NCI-H1694 treated with DMSO at 0.1 percent for 48 hours (cell line): ENCODE measurements at places on chromosomes 6 and 20.

DNA sequence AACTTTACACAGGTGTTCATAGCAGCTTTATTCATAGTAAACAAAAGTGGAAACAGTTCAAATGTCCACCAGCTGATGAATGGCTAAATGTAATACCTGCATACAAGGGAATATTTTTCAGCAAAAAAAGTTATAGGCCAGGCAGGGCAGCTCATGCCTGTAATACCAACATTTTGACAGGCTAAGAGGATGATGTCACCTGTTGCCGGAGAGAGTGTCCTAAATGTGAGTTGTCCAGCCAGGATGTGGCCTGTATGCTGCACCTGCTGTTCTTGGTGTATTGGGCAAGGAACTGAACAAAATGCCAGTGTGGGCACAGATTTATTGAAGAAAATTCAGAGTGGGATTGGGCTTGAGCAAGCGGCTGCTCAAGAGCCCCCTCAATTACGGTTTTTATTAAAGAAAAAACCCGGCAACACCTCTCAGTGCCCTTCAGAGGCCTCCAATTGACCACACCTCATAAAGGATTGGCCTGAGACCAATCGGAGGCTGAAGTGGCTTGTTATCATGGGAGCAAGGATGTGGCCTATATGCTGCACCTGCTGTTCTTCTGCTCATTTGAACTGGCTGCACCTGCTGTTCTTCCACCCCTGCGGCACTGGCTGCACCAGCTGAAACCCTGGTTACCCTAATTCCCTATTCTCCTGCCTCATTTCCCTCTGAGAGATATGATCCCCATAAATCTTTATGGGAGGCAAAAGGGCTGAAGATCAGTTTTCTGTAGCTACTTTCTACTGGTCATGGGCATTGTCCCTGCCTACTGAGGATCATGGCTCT, 164.3 kb upstream of the PROKR2 start:
- DNase-seq: no peak

DNA sequence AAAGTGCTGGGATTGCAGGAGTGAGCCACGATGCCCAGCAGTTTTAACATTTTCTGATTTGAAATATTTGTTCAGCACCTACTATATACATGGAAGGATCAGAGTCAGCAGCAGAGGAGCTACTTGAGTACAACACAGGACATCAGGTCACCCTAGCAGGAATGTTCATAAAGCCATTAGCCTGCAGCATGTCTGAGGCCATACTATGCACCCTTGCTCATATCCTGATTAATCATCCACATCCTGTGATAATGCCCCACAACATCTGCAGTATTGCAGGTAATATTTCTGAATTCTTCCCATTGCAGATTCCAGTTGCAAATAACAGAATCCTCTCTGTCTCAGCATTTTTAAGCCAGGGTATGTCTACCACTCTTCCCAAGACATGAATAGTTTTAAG, 171.0 kb upstream of the PRND start:
- no peak for DNase-seq

DNA sequence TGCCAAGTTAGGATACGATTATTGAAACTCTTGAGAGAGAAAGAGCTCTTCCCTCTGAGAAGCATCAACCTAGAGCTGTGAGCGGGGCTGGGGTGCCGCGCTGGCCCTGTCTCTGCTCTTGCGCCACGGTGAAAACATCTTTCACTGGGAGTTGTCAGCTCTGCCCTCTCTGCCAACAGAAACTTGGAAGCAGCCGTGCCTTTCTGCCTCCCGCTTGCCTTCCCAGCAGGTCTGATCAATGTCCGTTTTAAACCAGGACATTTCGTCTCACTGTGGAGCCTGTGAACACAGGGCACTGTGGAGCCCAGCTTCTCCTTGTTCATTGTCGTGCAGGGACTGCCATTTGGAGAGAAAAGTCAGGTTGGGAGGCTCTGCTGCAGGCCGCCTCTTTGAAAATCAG, 249.2 kb upstream of the PMEPA1 start:
- DNase-seq: no peak

DNA sequence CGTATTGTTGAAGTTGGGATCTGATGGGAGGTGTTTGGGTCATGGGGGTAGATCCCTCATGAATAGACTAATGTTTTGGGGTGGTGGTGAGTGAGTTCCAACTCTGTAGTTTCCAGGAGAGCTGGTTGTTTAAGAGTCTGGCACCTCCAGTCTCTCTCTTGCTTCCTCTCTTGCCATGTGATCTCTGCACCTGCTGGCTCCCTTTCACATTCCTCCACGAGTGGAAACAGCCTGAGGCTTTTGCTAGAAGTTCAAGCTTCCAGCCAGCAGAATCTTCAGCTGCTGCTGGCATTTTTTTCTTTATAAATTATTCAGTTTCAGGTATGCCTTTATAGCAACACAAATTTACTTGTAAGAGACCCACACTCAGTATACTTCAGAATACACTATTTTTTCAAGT, 1021.6 kb downstream of the EYS start:
- DNase-seq: no peak

GRCh38 chr6:36492621-36493020, 49.8 kb downstream of the KCTD20 start:
- no peak for DNase-seq

DNA sequence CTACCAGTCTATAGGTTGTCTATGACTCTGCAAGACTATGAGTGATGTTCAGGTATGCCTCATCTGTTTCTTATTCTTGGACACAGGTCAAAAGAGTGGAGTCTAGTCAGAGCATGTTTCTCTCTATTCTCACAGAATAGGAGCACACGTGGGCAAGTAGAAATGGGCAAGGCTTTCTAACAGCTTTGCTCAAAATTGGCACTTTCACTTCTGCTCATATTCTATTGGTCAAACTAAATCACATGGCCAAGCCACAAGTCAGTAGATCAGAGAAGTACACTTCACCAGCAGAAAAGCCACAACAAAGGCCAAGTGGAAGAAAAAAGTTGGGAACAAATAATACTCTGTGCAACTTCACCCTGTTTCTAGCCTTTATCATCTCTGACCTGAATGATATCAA, 354.5 kb upstream of the SYNCRIP start:
- no peak for DNase-seq

- DNase-seq: no peak
Measured at GRCh38 chr6:17957498-17957897, 29.9 kb downstream of the KIF13A start.

DNA sequence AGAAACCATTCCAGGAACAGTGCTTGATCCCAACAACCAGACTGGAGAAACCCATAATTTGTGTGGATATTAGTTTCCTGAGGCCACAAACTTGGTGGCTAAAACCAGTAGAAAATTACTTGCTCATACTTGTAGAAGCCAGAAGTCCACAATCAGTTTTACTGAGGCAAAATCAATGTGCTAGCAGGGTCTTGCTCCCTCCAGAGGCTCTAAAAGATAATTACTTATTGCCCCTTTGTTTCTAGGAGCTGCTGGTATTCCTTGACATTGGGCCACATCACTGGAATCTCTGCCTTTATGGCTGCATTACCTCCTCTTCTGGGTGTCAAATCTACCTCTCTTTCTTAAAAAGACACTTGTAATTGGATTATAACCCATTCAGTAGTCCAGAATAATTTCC, 142.2 kb upstream of the SAMD5 start:
- DNase-seq: no peak

- DNase-seq: no peak
Measured at GRCh38 chr6:11462742-11463397, 74.7 kb upstream of the TMEM170B start.

DNA sequence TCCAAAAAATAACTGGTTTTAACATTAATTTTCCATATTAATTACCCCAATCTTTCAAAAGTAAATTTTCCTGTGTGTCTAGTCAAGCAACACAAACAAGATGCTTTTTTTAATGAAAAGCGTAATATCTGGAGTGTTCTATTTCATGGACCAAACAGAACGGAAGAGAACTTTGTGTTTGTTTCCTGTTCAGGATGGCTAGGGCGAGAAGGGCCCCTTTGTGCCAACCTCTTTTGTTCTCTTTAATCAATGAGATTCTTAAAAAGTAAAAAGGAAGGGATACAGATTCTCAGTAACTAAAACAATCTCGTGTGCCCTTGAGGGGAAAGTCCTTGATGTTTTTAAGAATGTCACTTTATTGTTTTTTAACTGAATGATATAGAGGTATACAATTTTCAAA, 55.7 kb downstream of the GNAS start:
- no peak for DNase-seq

- DNase-seq: no peak
Measured at GRCh38 chr6:12903246-12903645, 186.7 kb downstream of the PHACTR1 start.

DNA sequence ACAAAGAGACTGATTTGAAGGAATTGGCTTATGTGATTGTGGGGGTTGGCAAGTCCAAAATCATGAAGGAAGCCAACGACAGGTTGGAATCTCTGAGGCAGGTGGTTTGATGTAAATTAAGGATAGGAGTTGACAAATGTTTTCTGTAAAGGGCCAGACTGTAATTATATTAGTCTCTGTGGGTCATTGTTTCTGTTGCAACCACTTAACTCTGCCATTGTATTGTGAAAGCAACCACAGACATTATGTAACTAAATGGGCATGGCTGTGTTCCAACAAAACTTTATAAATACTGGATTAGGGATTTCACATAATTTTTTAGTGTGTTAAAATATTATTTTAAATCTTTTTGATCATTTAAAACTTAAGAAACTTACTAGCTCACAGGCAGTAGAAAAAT, 199.2 kb upstream of the MYLIP start:
- DNase-seq: no peak

- DNase-seq: no peak
Measured at GRCh38 chr6:107618672-107619071, 128.8 kb downstream of the SOBP start.

GRCh38 chr6:32666420-32667300, at the start of gene HLA-DQB1:
HLA-DQB1 (minus strand) TSS chr6:32666657; CDS start chr6:32666607, 50 bp downstream.
- DNase-seq: no peak

DNA sequence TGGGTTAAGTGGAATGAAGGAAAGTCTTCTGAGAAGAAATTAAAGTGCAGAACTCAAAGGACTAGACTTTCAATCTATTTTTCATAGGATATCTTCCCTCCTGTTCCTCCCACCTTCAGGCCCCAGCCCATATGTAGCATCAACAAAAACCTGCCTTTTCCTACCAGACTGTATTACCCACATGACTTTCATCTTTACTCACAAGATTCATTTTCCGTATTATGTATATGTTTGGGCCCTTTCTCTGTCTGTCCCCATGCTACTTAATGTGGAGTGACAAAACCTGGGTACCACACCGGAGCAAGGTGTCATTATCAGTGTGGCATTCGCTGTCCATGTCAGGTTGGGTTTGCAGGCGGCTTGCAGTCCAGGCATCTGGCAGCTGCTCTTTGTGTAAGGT, 18.8 kb upstream of the CNR1 start:
- DNase-seq: no peak

DNA sequence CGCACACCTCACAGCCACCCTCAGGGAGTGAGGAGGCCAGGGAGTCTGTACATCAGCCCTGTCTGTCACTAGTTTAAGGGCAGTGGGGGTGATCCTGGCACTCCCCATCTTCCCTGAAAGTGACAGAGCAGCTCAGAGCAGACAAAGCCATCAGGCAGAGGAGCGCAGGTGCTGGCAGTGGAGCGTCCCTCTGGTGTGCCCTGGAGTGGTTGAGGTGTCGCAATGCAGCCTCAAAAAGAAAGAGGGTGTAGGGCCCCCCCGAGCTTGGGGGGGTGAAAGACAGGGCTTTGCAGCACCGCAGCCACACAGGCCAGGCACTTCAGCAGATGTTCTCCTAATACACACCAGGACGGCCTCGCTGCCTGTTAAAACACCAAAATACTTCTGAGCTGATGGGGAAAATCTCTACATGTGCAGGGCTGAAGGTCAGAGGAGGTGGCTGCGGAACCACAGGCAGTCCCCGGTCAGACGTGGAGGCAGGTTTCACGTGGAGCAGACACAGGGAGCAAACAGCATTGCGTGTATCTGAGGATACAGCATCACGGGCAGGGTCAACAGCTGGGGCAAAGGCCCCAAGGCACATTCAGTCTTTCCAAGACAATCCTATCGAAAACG, 69.5 kb downstream of the PREX1 start:
- no peak for DNase-seq

DNA sequence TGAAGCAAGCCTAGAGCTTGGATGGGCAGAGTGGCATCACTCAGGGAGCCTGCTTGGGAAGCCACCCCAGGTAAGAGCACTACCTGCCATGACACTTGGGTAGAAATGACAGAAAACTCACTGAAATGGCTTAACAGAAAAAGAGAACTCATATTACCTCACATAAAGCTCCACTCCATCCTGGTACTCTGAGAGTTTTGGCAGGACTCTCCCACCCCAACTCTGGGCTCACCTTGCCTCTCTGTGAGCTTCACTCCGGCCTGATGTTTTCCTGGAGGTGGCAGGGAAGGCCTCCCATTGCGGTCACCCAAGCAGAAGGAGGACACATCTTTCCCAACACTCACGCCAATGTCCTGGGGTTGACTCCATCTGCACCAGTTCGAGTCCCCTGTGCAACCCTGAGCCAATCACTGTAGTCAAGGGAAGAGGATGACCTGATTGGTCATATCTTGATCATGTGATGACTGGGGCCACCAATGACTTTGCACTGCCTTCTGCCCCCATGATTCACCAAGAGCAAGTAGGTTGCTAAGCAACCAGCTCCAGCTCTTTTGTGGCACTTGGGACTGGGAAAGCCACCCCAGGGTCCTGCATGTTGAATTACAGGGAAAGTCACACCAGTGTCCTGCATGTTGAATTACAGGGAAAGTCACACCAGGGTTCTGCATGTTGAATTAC, 446.1 kb upstream of the SULF2 start:
- no peak for DNase-seq

DNA sequence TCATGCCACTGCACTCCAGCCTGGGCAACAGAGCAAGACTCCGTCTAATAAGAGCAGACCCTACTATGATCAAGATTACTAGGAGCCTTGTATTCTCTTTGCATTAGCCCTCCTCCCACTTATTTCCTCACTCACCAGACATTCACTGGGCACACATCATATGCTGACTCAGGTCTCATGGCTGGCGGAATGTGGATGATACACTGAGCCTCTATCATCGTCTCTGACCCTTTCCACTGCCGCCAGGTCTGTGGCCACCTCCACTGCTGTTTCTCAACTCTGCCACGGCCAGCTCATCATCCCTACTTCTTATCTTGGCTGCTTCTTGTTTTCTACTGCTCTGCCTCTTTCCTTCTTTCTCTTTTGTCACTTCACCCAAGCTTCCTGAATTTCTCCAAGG, 161.0 kb downstream of the BACH2 start:
- no peak for DNase-seq

GRCh38 chr6:163301726-163302635, 112.5 kb upstream of the QKI start:
- no peak for DNase-seq

DNA sequence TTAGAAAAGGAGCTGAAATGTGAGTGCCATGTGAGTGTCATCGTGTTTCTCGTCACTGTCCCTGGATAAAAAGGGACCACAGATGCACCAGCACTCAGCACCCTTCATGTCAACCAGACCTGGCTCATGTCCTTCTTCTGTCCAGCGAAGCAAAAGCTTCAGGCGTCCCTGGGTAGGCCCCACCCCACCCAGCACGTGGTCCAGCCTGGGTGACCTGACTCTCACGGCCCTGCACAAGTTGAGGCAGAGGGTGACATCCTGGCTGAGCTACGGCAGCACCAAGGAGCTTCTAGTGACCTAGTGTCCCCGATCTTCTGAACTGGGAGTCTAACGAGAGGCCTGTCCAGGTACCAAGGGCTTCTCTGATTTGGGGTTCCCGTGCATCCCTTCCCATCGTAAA, 37.8 kb downstream of the PSMG4 start:
- DNase-seq: no peak

GRCh38 chr6:22906091-22906549, 336.8 kb downstream of the HDGFL1 start:
- no peak for DNase-seq

GRCh38 chr20:23151885-23152284, 65.8 kb upstream of the CD93 start:
- no peak for DNase-seq
